ENCODE measurements at places on chromosomes 6 and 20. TPM values are rescaled to one million over a fixed set of nuclear protein-coding genes. Genes with fewer than 3 reads are reported as not detected.

GRCh38 chr6:33839399-33840047 lies 35.7 kb upstream of the MLN start:
- no peaks in the 10 kb centered on the region for H3K36me3 ChIP-seq
- H3K27me3 ChIP-seq: no peaks in the 10 kb centered on the region
- DNase-seq: no peak
- no peaks in the 10 kb centered on the region for H3K4me1 ChIP-seq
- no peak overlapping the region for H3K27ac ChIP-seq
- no peak overlapping the region for H3K4me3 ChIP-seq

- H3K4me3 ChIP-seq: no peak overlapping the region
- H3K36me3 ChIP-seq: no peaks in the 10 kb centered on the region
- no peak for DNase-seq
- H3K27ac ChIP-seq: no peak overlapping the region
Observed at GRCh38 chr6:34602318-34603111, 46.4 kb upstream of the SPDEF start.

GRCh38 chr6:34543421-34543820 lies 12.7 kb downstream of the SPDEF start:
- H3K4me1 ChIP-seq: peaks cover 19% of the 10 kb centered on the region
- no peak overlapping the region for H3K4me3 ChIP-seq
- no peaks in the 10 kb centered on the region for H3K27me3 ChIP-seq
- DNase-seq: no peak

The ARMH2 gene
- not detected for total RNA-seq

The CDH26 gene
- total RNA-seq: 1.0 TPM

DNA sequence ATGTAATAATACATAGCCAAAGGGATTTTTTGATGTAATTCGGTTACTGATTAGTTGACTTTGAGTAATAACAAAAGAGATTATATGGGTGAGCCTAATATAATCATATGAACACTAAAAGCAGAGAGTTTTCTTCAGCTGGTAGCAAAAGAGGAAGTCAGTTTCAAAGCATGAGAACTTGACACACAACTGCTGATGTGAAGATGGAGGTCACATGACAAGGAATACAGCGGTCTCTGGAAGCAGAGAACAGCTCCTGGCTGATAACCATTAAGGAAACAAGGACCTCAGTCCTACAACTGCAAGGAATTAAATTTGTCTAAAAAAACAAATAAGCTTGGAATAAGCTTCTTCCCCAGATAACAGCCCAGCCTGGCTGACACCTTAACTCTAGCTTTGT lies 154.5 kb upstream of the PRND start:
- H3K27ac ChIP-seq: no peak overlapping the region
- no peak overlapping the region for H3K4me3 ChIP-seq
- H3K4me1 ChIP-seq: no peaks in the 10 kb centered on the region
- no peaks in the 10 kb centered on the region for H3K36me3 ChIP-seq
- DNase-seq: no peak
- H3K27me3 ChIP-seq: peaks cover 10% of the 10 kb centered on the region

DNA sequence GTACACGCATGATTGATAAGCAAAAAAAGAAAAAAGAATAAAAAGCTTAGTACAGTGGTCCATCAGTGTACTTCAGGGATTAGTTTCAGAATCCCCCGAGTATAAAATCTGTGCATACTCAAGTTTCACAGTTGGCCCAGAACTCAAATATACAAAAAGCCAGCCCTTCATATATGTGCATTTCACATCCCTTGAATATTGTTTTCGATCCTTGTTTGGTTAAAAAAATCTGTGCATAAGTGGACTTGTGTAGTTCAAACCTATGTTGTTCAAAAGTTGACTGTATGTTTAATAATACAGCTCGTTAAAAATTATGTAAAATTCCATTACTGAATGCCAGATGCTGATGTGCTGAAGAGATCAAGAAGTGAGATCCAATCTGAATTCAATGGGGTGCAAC lies 54.2 kb downstream of the LHFPL5 start:
- H3K4me3 ChIP-seq: no peak overlapping the region
- peaks cover 57% of the 10 kb centered on the region for H3K36me3 ChIP-seq
- H3K4me1 ChIP-seq: no peaks in the 10 kb centered on the region
- no peaks in the 10 kb centered on the region for H3K27me3 ChIP-seq
- no peak for DNase-seq

DNA sequence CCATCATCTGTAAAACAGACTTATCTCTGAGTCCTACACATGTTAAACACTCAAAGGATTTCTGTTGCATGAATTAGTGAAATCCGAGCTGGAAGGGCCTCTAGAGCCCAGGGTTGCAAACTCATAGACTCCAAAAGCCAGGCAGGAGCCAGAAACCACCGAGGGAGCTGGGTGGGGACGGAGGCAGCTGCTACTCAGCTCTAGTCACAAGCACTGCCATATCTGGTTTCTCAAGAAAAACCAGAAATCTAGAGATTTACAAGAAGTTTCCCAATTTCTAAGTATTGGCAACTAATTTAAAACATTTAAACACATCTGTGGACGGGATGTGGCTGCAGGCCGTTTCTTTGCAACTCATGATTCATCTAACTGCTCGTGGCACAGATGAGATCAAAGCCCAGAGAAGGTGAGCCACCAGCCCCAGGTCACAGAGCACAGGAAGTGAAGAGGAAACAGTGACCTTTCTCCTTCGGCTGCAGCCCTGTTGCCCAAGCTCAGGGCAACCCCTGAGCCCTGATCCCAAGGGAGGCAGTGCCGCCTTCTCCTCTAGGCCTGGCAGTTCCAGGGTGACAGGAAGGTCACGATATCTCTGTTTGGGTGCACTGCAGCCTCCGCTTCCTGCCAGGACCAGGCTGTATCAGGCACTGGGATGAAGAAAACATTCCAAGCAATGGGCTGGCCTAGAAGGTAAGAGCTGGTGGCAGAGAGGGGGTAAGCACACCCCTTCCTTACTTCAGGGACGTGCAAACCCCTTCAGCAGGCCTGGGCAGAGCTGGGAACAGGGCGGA lies 26.4 kb upstream of the PTGIS start:
- H3K27ac ChIP-seq: peak overlapping the region; percentile 70
- no peak overlapping the region for H3K4me3 ChIP-seq
- H3K36me3 ChIP-seq: no peaks in the 10 kb centered on the region
- H3K4me1 ChIP-seq: peaks cover 30% of the 10 kb centered on the region

DNA sequence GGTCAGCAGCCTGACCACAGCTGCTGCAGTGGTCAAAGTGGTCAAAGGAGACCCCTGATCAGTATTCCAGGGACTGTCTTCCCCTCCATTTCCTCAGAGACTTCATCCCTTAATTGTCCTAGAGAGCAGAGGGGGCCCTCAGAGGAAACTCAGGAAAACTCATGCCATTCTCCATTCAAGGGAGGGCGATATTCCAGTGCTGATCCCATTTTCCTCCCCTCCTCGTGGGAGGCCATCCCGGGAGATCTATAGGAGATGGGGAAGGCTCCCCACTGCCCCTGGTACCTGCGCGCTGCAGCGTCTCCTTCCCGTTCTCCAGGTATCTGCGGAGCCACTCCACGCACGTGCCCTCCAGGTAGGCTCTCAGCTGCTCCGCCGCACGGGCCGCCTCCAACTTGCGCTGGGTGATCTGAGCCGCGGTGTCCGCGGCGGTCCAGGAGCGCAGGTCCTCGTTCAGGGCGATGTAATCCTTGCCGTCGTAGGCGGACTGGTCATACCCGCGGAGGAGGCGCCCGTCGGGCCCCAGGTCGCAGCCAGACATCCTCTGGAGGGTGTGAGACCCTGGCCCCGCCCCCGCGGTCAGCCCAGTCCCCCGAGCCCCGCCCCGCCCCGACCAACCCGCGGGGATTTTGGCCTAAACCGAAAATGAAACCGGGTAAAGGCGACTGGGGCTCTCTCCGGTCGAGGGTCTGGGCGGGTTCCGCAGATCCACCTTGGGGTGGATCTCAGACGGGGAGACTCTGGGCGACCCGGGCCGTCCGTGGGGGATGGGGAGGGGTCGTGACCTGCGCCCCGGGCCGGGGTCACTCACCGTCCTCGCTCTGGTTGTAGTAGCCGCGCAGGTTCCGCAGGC lies 878 bp downstream of the HLA-C start:
- peak; percentile 82 for DNase-seq
- no peaks in the 10 kb centered on the region for H3K36me3 ChIP-seq
- no peaks in the 10 kb centered on the region for H3K27me3 ChIP-seq
- H3K4me1 ChIP-seq: peaks cover 6% of the 10 kb centered on the region

The COL19A1 gene
- total RNA-seq: 1.8 TPM

DNA sequence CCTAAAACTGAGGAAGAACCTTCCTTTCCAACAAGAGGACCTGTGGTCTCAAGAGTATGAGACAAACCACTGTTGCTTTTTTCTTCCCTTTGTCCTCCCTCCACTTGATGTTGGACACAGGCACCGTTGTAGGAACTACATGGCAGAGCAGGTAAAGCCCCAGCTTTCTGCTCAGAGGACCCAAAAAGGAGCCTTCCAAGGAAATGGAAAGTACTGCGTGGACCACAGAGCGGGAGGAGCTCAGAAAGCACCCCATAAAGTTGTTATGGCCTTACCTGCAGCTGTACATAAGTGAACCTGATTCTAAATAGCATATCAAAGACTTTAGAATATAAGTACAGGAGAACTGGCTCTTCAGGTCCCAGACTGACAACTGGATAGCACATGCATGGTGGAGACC lies 29.4 kb downstream of the TMEM74B start:
- no peak for DNase-seq
- H3K4me3 ChIP-seq: no peak overlapping the region
- H3K36me3 ChIP-seq: peaks cover 89% of the 10 kb centered on the region
- H3K27ac ChIP-seq: no peak overlapping the region
- H3K4me1 ChIP-seq: no peaks in the 10 kb centered on the region
- no peaks in the 10 kb centered on the region for H3K27me3 ChIP-seq

- no peaks in the 10 kb centered on the region for H3K4me1 ChIP-seq
- H3K36me3 ChIP-seq: no peaks in the 10 kb centered on the region
- DNase-seq: no peak
- no peak overlapping the region for H3K27ac ChIP-seq
- no peak overlapping the region for H3K4me3 ChIP-seq
Observed at GRCh38 chr6:134632024-134632423, 314.1 kb upstream of the SGK1 start.

DNA sequence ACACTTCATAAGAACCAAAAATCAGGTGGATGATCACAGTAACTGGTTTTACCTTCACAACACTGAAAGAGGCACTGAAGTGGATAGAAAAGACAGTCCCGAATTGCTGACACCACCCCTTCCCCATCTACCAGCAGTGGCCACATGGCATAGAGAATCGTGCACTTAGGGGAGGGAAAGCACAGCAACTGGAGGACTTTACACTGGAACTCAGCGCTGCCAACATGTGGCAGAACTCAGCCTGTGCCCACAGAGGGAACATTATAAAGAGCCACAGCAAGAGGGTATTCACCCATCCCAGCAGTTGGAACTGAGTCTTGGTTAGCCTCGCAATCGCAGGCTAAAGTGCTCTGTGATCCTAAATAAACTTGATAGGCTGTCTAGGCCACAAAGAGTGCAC lies 6.5 kb upstream of the KIAA1586 start:
- H3K27ac ChIP-seq: no peak overlapping the region
- no peaks in the 10 kb centered on the region for H3K4me1 ChIP-seq
- no peaks in the 10 kb centered on the region for H3K36me3 ChIP-seq
- H3K4me3 ChIP-seq: no peak overlapping the region

The CCR6 gene
- 0.13 TPM for total RNA-seq

The METTL24 gene
- total RNA-seq: 1.2 TPM

DNA sequence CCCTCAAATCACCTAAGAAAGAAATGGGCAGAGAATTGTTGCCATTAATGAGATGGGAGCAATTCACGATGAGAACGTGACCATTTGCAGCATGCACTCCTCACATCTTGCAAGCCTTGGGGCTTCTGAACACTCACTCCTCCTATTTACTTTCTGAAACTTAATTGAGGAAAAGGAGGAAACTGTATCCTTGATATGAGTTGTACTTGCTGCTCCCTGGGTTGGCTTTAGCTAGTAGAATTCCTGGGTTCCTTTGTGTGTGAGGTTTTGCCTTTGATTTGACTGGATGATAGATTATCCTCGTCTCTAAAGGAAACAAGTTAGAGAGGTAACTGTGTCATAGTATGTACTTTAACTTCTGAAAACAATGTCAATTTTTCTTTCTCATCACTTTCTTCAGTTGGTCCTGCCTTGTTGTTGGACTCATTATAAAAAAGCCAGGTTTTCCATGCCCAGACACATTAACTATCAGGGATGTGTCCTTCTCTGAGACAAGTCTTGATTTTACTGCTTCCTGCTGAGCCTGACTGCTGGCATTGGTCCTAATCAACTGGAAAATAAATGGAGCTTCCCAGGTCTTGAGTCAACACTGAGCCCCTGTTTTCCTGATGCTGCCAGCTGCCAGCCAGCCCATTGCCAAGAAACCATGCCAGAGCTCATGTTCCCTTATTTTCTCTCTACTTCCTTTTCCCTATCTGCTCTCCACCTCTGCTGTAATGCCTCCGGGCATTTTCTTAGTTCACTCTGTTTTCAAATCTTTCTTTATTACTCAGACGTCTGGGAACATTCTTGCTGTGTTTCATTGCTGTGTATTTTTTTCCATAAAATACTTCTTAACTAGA lies 6.0 kb upstream of the MRAP2 start:
- no peak overlapping the region for H3K4me3 ChIP-seq
- H3K36me3 ChIP-seq: no peaks in the 10 kb centered on the region
- no peak for DNase-seq
- H3K27me3 ChIP-seq: no peaks in the 10 kb centered on the region
- H3K27ac ChIP-seq: no peak overlapping the region
- no peaks in the 10 kb centered on the region for H3K4me1 ChIP-seq

The JPH2 gene
- 167 TPM for total RNA-seq

- H3K27ac ChIP-seq: no peak overlapping the region
- no peaks in the 10 kb centered on the region for H3K4me1 ChIP-seq
Observed at GRCh38 chr6:137736048-137736818, 130.8 kb upstream of the TNFAIP3 start.

GRCh38 chr6:37966801-37967200 lies 147.3 kb downstream of the ZFAND3 start:
- no peak overlapping the region for H3K4me3 ChIP-seq
- H3K4me1 ChIP-seq: no peaks in the 10 kb centered on the region
- DNase-seq: no peak
- no peak overlapping the region for H3K27ac ChIP-seq
- H3K27me3 ChIP-seq: no peaks in the 10 kb centered on the region

- H3K4me3 ChIP-seq: no peak overlapping the region
- peaks cover 85% of the 10 kb centered on the region for H3K36me3 ChIP-seq
- H3K4me1 ChIP-seq: peaks cover 55% of the 10 kb centered on the region
- H3K27ac ChIP-seq: peak overlapping the region; percentile 79
- no peak for DNase-seq
- no peaks in the 10 kb centered on the region for H3K27me3 ChIP-seq
Observed at GRCh38 chr6:152272486-152272885, 364.7 kb downstream of the SYNE1 start.

DNA sequence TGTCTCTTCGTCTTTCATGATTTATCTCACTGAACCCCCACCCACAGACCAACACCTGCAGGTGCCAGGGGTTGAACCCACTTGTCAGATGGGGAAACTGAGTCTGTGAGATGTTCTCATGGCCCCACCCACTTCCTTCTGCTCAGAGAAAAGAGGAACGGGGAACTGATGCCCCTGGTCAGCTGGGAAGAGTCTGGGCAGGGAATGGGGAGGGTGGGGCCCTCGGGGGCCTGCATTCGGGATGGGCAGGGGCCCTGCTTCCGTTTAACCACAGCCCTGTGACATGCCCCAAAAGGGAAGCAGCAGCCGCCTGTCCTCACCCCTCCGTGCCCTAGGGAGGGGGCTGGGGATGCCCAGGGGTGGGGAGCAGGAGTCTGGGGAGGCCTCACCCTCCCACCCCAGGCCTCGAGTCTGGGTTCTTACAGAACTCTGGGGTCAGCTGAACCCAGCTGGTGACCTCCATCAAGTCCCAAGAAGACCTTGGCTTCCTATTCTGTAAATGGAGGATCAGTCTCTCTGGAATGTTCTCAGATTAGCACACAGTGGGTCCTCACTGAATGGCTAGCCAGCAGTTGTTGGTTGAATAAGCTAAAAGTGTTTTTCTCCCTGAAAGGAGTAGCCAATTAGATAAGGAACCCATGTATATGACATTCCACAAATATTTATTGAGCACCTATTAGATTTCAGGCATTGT lies 81.5 kb downstream of the CEBPB start:
- H3K27me3 ChIP-seq: no peaks in the 10 kb centered on the region
- H3K4me3 ChIP-seq: no peak overlapping the region
- peak; percentile 60 for DNase-seq
- no peak overlapping the region for H3K27ac ChIP-seq

All from heart right ventricle (tissue), 16 donors.